Karpas-422 (cell line): ENCODE measurements at places on chromosomes 12 and 14. TPM values are rescaled to one million over a fixed set of nuclear protein-coding genes. Genes with fewer than 3 reads are reported as not detected.

TMEM253 gene
- total RNA-seq = not detected in 2 replicates

- no peak for DNase-seq
Measured at GRCh38 chr14:73227812-73228781, 9.2 kb upstream of the PAPLN start.

- no peak for DNase-seq
Measured at GRCh38 chr14:29391231-29391630, 536.4 kb downstream of the PRKD1 start.

- DNase-seq = no peak
Measured at GRCh38 chr12:58138424-58138823, 197.1 kb downstream of the ATP23 start.

- no peak for DNase-seq
Measured at GRCh38 chr12:67803278-67803993, 154.9 kb downstream of the DYRK2 start.
